ENCODE measurements at places on chromosomes 4 and X.
A peak's percentile ranks its signal among the peaks of the same experiment; 100 is the strongest.

GRCh38 chr4:85676050-85676425, 201.1 kb downstream of the ARHGAP24 start:
- DNase-seq: no peak

DNA sequence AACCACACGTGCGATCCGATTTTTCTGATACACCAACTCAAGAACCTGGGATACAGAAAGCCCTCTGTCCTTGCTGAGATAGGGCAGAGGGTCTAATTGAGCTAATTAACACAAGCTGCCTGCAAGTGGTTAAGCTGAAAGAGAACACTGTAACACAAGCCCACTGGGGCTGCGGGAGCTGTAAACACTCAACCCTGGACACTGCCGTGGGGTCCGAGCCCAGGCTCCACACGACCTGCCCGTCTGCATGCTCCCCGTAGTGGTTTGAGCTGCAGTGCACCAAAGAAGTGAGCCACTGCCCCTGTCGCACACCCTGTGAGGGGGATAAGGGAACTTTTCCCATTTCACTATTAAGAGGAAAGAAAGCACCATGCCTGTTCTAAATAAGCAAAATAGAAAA, 54.6 kb downstream of the SPANXN3 start:
- no peak for DNase-seq

DNA sequence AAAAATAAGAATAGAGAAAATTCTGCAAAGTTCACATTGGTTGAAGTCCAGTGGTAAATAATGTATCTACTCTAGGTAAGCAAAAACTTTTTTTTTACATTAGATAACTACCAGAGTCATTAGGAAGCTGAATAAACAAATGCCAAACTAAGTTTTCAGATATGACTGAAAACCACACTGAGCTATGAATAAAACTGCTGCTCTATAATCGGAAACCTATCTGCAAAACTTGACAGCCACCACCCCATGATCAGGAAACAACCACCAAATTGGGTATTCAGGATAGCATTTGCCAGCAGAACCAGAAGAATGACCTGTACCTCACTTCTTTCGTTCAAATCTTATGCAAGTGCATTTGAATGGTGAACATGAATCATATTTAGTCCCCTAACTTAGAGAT, 173.0 kb upstream of the TET2 start:
- DNase-seq: no peak

- no peak for DNase-seq
Measured at GRCh38 chr4:87512400-87512799, 16.8 kb downstream of the SPARCL1 start.

- no peak for DNase-seq
Measured at GRCh38 chrX:19709812-19710518, 177.4 kb downstream of the SH3KBP1 start.

DNA sequence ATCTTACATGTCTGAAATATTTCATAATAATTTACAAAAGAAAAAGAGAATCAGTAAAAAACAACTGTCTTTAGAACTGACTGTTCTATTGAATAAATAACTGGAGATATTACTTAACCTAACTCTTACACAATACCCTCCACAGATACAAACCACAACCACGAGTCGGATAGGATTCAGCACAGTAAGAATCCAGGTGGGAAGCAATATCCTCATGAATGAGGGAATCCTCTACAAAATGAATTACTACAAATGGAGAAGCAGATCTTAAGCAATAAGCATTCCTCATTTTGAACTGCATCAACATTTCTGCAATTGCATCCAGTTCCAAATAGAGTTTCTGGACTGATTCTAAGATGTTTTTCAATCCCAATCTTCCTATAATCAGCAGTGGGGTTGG, 227.1 kb downstream of the SH2D1A start:
- no peak for DNase-seq

DNA sequence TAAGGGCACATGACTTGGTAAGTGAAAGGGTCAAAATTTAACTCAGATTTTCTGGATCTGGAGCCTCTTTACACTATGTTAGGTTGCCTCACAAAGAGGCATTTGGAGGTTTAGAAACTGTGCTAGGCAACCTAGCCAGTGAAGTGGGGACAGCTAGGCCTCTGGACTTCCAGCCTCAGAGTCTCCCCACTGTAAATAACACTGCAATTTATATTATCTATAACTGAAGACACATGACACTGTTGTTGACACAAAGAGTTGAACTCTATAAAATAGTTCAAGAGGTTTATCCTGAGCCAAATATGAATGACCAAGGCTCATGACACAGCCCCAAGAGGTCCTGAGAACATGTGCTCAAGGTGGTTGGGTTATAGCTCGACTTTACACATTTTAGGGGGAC, 74.9 kb upstream of the IQCM start:
- DNase-seq: no peak

GRCh38 chr4:92615049-92615448, 311.3 kb downstream of the GRID2 start:
- no peak for DNase-seq

DNA sequence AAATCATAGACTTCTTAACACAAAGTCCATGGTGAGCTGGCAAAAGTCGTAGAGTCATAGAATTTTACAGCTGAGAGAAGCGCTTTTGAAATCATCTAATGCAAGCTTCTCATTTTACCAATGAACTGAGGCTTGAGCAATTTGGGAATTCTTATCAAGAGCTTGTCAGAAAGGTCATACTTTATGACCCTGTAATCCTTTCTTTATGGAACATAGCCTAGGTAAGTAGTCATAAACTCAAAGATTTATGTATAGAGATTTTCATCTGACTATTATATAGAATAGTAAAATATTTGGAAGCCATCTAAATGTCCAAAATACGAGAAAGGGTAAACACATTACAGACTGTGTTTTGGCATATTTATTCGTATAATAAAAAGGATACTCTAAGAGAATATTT, 563.5 kb downstream of the PCDH7 start:
- no peak for DNase-seq

DNA sequence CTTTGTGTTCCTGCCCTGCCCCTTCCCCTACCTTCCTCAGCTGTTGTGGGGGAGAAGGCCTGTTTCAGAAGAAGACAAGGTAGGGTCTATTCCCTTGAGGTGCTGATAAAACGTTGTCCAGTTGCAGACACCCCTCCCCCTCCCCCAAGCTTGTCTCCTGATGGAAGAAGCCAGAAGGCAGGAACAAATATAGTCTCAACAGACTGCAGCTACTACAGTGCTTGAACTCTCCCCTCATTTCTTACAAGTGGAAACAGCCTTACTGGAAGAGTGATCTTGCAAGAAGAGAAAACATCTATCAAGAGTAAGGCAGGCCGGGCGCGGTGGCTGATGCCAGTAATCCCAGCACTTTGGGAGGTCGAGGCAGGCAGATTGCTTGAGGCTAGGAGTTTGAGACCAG, 11.0 kb upstream of the MAP7D3 start:
- no peak for DNase-seq

DNA sequence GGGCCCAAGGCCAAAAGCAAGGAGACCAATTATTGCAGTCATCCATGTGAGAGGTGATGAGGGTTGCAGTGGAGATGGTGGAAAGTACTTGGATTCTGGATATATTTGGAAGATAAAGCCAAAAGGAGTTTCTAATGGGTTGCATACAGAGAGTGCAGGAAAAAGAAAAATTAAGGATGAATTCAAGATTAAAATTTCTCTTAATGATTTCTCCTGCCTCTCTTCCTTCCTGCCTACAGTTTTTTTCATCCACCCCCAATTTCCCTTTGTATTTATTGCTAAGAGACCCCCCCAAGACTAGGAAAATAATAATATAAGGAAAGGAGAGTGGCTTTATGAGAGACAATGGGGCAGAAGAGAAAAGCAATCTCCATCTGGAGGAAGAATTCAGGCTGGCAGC, 8.6 kb upstream of the FGF5 start:
- no peak for DNase-seq

DNA sequence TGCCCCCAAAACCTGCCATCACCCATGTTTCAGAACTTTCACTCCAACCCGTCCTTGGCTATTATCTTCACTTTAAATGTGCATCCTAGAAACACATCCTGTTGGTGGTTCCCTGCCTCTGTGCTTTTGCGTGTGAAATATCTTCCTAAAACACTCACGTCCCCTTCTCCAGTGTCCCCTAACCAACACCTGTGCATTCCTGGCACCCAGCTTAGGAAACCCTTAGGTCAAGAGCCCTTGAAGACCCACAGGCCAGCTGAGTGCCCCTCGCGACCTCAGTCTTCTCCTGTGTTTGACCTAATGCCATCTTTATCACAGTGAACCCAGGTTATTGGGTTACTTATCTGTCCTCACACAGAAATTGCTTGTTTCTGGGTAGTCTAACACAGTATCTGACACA, 117.6 kb downstream of the STK32B start:
- DNase-seq: no peak

GRCh38 chr4:77586951-77587383, 18.7 kb upstream of the CXCL13 start:
- DNase-seq: no peak

- no peak for DNase-seq
Measured at GRCh38 chrX:15882704-15883539, 28.3 kb upstream of the AP1S2 start.

- peak; percentile 32 for DNase-seq
Measured at GRCh38 chr4:118740869-118741268, 55.7 kb downstream of the METTL14 start.

- DNase-seq: no peak
Measured at GRCh38 chr4:184369871-184370270, 104.5 kb downstream of the IRF2 start.

DNA sequence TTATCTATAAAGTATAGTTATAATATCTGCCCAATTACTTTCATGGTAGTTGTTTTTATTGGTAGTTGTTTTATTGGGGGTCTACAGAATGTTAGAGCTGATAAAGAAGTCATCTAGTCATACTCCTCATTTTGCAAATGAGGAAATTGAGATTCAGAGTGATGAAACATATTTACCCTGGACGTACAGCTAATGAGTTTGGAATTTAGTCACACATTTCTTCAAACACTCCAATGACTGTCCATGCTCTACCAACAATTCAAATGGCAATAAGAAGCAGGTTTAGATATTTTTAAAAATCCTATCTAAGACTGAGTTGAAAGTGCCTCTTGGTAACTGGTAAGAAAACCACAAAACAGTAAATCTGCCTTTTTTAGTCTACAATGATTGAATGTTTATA, 98.2 kb downstream of the MAGEC1 start:
- no peak for DNase-seq

- DNase-seq: no peak
Measured at GRCh38 chr4:146647615-146648460, 9.1 kb downstream of the POU4F2 start.

- no peak for DNase-seq
Measured at GRCh38 chr4:118991686-118992085, 103.0 kb downstream of the SYNPO2 start.

DNA sequence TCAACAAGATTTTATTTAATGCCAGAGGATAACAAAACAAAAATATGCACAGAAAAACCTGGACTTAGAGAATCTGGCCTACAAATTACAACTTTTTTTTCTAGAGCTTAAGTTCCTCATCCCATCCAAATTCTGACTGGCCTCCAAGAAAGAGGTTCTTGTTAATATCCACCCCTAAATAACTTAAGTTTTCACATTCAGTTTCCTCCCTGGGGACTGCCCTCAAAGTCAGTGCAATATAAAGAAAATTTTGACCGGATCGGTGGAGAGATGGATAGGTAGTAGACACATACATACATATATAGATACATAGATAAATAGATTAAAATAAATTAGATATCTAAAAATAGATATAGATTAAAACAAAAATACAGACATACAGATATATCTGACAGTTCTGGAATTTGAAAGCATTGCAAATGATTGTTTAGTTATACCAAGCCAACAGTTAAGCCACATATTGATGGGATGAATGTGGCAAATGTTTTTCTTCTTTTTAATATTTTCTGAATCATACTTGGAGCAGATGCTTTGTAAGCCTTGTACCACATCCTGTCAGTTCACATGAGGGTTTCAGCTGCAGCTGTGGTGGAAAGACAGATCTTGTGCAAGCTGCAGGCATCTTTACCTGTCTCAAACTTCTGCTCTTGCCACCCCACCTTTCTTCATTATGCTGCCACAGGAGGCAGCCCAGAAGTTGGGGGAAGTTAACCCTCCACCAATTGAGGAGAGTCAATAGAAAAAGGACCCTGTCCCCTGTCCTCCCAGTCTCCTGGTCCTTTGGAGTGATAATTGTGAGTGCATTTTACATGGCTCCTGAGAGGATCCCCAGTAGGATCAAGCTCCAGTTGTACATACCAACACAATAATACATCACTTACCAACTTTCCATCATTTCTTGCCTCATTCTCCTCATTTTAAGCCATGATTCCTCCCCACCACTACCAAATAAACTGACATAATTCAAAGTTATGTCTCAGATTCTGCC, 58.5 kb upstream of the PRDM8 start:
- DNase-seq: no peak

GRCh38 chrX:46710927-46711623, 47.8 kb downstream of the SLC9A7 start:
- peak; percentile 8 for DNase-seq

GRCh38 chrX:475926-476723, 89.4 kb upstream of the PPP2R3B start:
- no peak for DNase-seq

- DNase-seq: no peak
Measured at GRCh38 chr4:185204238-185204910, 574 bp upstream of the CFAP97 start.

- DNase-seq: no peak
Measured at GRCh38 chrX:97401154-97401553, 517.4 kb downstream of the RPA4 start.

DNA sequence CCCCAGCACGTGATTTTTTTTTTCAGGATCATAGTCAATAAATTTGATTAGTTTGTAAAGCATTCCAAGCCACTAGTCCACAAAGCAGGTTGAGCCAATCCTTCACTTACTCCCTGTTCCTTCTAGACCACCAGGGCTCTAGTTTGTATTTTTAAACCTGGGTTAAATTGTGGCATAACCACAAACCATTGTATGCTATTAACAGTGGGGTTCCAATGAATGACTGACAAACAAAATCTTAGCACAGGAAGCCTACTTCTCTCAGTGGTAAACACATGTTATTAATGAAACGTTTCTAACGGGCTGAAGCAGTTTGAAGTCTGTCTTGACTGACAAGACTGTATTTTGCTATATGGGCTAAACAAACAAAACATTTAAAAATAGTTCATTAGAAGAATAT, 48.6 kb upstream of the GYPA start:
- DNase-seq: no peak

DNA sequence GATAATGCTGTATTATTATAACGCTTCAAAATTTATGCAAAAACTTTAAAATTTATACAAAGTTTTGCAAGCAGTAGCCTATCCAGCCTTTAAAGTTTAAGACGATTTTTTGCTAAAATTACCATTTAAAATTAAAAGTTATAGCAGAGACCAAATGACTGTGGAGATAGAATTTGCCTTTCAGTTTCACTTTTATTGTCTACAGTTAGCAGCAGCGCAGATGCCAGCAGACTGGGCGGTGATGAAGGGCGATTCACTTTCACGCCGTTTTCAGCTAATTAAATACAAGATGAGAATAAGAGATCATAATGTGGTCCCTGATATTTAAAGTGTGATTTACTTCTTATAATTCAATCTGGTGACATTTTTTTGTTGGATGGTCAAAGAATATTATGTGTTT, 1381.5 kb upstream of the ADGRL3 start:
- no peak for DNase-seq

Measured in NCI-H1436 (cell line).